Activated naive CD8-positive, alpha-beta T cell treated with anti-CD3 and anti-CD28 coated beads for 36 hours (primary cell): ENCODE measurements at places on chromosomes 3 and 15. TPM values are rescaled to one million over a fixed set of nuclear protein-coding genes. Genes with fewer than 3 reads are reported as not detected.

The MESP1 gene
- total RNA-seq = 4.5 TPM

GRCh38 chr3:140216249-140216648 is 281.3 kb downstream of the CLSTN2 start:
- H3K4me1 ChIP-seq = no peaks in the 10 kb centered on the region
- no peak overlapping the region for H3K27ac ChIP-seq
- H3K4me3 ChIP-seq = no peak overlapping the region

The CFAP20DC gene
- 2.4 TPM for total RNA-seq

DNA sequence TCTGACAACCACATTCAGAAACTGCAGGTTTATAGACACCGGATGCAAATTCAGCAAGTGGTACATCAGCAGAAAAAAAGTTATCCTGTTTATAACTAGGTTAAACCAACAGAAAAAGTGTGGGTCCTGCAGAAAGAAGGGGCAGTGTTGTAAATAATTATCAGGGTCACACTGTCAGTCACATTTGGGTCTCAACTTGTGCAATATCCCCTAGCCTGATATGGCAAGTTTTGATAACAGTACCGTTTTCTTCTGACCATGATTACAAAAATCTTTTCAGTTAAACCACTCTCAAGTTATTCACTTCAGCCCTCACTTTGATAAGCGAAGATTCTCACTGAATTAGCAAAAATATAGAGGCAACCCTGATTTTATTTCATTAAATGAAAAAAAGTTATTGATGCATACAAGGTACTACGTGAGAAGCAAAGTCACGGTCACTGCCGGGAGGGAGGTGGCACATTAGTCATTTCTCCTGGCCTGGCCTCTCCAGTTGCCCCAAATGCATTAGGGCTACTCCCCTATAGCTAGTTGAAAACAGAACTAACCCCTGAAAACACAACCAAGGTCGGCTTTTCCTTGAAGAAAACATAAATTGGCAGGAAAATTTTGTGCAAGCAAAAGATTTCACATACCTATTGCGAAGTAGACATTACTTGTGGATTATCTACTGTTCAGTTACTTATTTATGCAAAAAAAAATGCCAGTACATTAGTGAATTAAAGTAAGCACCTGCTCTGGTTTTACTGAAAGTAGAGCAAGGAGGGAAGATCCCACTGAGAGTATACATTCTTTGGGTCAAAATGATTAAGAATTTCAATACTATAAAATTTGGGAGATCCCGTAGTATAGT is 28.6 kb downstream of the IL5RA start:
- H3K36me3 ChIP-seq = no peaks in the 10 kb centered on the region
- DNase-seq = no peak
- no peaks in the 10 kb centered on the region for H3K4me1 ChIP-seq
- H3K27me3 ChIP-seq = no peaks in the 10 kb centered on the region

DNA sequence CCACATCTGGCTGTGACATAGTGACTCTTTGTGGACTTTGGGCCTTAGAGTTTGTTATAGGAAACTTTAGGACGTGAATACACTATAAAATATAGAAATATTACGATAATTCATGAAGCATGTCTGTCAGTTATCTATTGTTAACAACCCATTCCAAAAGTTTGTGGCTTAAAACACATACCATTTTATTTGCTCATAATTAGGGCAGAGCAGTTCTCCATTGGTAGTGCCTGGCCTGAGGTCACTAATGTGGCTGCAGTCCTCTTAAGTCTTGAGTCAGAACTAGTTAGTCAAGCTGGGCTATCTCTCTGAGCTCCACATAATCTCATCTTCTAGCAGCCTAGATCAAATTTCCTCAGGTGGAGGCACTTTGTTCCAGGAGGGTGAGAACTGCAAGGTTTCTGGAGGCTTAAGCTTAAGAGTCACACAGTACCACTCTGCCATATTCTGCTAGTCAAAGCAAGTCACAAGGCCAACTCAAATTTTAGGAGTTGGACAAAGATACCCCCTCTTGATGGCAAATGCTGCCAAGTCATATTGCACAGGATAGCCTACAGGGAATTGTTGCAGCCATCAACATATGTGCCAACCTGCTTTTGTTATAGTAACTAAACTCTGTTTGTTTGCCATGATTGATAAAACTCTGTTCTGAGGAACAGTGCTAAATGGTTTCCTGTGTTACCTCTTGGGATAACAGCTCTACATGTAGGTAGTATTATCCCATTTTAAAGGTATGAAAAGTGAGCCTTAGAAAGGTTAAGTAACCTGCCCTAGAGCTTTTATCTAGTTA is 8.7 kb downstream of the ATXN7 start:
- H3K27ac ChIP-seq = no peak overlapping the region
- no peak overlapping the region for H3K4me3 ChIP-seq
- DNase-seq = no peak
- H3K4me1 ChIP-seq = peaks cover 42% of the 10 kb centered on the region
- no peaks in the 10 kb centered on the region for H3K27me3 ChIP-seq

DNA sequence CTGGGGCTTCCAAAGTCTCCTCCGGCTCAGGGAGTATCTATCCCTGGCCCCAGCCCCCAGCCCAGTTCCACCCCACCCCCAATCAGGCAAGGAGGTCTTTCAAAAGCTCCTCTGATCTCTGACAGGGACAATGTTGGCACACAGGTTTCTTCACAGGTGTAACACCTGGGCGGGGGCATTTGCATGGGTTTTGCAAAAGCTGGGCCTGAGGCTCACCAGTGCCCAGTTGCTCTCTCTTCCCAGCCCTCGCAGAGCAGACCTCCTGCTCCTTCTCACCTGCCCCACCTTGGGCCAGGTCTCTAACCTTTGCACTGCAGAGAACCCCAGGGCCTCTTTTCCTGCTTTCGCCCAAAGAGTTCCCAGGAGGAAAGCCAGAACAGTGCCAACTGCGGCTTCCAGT is 8.6 kb upstream of the CSK start:
- H3K36me3 ChIP-seq = peaks cover 6% of the 10 kb centered on the region
- no peaks in the 10 kb centered on the region for H3K27me3 ChIP-seq
- H3K4me1 ChIP-seq = peaks cover 58% of the 10 kb centered on the region
- DNase-seq = no peak

GRCh38 chr15:49863431-49864224 is 242.8 kb downstream of the DTWD1 start:
- no peaks in the 10 kb centered on the region for H3K4me1 ChIP-seq
- H3K27ac ChIP-seq = no peak overlapping the region
- peaks cover 10% of the 10 kb centered on the region for H3K27me3 ChIP-seq
- DNase-seq = no peak

DNA sequence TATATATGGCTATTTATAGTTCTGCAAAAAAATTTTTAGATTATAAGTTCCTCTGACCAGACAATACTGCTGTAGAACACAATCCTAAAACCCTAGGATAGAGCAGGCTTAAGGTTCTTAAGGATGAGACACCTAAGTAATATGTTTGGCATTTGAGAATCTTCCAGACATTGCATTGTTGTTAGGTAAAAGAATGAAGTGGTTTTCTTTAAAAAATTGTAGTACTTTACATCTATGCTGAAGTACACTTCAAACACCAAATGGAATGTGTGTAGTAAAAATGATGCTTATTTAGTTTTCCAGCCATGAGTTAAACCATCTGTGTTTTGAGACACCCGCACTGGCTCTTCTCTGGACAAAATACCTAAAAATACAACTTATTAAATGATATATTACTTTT is 857.7 kb downstream of the OTOL1 start:
- no peaks in the 10 kb centered on the region for H3K36me3 ChIP-seq
- no peak overlapping the region for H3K4me3 ChIP-seq
- no peak overlapping the region for H3K27ac ChIP-seq
- H3K4me1 ChIP-seq = no peaks in the 10 kb centered on the region
- DNase-seq = no peak
- H3K27me3 ChIP-seq = no peaks in the 10 kb centered on the region

DNA sequence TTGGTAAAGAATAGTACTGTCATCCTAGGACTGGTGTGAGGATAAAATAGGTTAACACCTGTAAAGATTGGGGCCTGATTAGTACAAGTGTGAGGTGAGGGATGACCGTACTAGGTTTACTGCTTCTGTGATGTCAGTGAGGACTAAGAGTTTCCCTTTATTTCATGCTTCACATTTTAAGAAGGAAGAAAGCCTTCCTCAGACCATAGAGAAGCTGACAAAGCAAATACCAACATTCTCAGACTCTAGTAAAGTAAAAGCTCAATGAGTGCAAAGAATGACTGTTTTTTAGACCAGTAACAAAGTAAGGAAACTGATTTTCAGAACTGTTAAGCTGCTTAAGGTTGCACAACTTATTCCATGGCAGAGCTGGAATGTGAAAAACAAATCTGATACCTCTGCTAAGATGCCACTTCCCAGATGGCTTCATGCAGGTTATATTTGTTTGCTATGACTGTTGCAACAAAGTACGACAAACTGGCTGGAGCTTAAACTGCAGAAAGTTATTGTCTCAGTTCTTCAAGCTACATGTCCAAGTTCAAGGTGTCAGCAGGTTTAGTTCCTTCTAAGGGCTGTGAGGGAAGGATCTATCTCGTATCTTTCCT is 354.9 kb downstream of the RSL24D1 start:
- H3K4me3 ChIP-seq = no peak overlapping the region
- H3K36me3 ChIP-seq = no peaks in the 10 kb centered on the region
- H3K27ac ChIP-seq = no peak overlapping the region
- DNase-seq = no peak
- H3K27me3 ChIP-seq = peaks cover 6% of the 10 kb centered on the region

The ANXA2 gene
- 44.0 TPM for total RNA-seq

DNA sequence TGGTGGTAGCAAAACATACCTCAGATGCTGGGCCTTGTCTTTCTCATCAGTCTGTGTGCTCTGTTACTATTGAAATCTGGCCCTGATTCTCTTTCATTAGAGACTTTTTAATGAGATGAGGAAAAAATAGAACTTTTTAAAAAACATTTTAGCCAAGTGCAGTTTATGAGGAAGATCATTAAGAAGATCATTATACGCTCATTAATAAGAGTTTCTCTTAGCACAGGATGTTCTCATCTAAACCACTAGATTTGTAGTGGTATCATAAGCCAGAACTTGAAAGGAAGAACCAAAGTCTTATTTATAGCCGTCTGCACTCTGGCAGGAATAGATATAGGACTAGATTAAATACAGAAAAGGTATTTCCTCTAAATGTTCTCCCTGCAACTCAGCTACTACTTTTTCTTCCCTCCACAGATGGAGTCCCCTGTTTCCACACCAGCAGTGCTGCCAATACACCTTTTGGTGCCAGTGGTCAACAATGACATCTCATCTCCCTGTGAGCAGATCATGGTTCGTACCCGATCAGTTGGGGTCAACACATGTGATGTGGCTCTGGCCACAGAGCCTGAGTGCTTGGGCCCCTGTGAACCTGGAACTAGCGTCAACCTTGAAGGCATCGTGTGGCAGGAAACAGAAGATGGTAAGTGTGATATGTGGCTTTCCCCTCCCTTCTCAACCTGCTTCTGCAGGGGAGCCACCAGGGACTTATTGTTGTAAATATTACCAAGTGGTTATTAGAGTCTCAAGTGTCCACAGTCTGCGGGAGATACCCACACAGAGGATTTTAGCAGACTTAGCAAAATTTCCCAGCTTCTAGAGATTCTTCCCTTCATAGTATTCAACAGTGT is 152.8 kb downstream of the RBPMS2 start:
- no peaks in the 10 kb centered on the region for H3K27me3 ChIP-seq
- peak; percentile 36 for DNase-seq
- H3K4me1 ChIP-seq = peaks cover 91% of the 10 kb centered on the region
- H3K27ac ChIP-seq = peak overlapping the region; percentile 95

DNA sequence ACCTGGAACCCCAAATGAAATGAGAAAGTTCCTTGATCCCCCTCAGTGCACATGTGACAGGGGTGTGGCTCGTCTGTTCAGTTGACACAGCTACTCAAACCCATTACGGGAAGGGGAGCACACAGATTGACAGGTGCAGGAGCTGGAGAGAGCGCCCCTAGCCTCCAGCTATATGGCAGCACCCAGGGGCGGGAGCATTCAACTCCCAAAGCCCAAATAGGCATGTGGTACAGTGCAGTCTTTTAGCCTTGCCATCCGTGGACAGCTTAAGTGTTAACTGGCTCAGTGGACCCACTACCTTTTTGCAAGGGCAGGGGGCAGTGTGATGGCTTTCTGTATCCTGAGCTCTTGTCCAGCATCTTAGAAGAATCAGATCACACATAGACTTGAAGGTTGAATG is 1374.2 kb upstream of the ALCAM start:
- H3K36me3 ChIP-seq = no peaks in the 10 kb centered on the region
- no peak overlapping the region for H3K27ac ChIP-seq
- no peak for DNase-seq
- no peak overlapping the region for H3K4me3 ChIP-seq
- H3K27me3 ChIP-seq = no peaks in the 10 kb centered on the region
- H3K4me1 ChIP-seq = no peaks in the 10 kb centered on the region

The CDC25A gene
- total RNA-seq = 55.7 TPM

DNA sequence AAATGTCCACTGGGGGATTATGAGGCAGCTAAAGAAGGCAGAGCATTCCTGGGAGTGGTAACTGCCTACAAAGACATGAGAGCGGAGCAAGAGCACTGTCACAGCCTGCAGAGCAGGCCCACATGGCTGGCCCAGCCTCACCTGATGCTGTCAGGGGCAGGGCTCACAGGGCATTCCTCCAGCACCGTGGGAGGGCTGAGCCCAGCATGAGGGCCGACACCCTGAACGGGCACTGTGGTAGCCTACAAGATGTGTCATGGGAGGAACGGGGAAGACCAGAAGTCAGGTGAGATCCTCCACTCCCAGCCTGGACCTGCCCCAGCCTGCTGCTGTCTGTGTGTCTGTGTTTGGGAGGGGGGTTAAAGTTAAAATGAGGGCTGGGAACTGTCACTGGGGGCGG is 30.1 kb downstream of the CCDC12 start:
- peaks cover 33% of the 10 kb centered on the region for H3K36me3 ChIP-seq
- peaks cover 60% of the 10 kb centered on the region for H3K4me1 ChIP-seq
- no peak overlapping the region for H3K4me3 ChIP-seq
- no peak for DNase-seq

- DNase-seq = no peak
- H3K4me1 ChIP-seq = no peaks in the 10 kb centered on the region
- no peak overlapping the region for H3K4me3 ChIP-seq
- H3K27me3 ChIP-seq = no peaks in the 10 kb centered on the region
- H3K36me3 ChIP-seq = no peaks in the 10 kb centered on the region
- no peak overlapping the region for H3K27ac ChIP-seq
Measured at GRCh38 chr3:127103080-127103479, 89.9 kb upstream of the PRR23E start.

DNA sequence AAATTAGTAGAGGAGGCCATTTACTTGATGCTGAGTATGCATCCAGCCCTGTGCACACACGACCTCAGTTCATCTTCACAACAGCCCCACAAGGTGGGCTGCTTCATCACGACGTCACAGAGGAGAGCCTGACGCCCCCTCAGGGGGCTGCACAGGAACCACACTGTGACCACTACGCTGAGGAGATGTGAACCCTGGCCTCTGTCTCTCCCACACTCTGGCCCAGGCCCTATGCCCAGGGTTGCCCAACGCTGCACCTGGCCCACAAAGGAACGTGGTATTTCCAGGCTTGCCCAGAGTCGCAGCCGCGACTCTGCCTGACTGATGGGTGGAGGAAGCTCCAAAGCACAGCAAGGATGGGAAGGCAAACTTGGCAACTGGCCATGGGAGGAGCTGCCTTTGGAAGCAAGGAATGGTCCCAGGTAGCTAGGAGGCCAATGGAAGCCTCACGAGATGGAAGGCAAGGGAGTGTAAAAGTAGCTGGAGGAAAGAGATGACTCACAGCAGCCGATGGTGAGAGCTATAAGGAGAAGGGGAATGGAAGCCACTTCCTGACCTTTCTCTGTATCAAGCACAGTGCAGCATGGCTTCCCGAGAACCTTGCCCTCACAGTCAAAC is 226.0 kb downstream of the KLF13 start:
- no peak for DNase-seq
- H3K27me3 ChIP-seq = peaks cover 18% of the 10 kb centered on the region
- no peak overlapping the region for H3K4me3 ChIP-seq
- no peaks in the 10 kb centered on the region for H3K36me3 ChIP-seq

The XCR1 gene
- not detected for total RNA-seq
